ENCODE measurements at places on chromosomes 11 and 22. TPM values are rescaled to one million over a fixed set of nuclear protein-coding genes. Genes with fewer than 3 reads are reported as not detected.

The OR4D5 gene
- not detected for total RNA-seq

The PNPLA5 gene
- not detected for total RNA-seq

The NCAM1 gene
- total RNA-seq, result 19.4 TPM

The ADORA2A gene
- total RNA-seq, result 5.1 TPM

- peak; percentile 85 for DNase-seq
These were observed 9.9 kb upstream of the CELSR1 start for GRCh38 chr22:46547179-46547882.

GRCh38 chr22:50045211-50046018 is 12.7 kb downstream of the TTLL8 start:
- peak; percentile 62 for DNase-seq

All from aorta (tissue), 5 donors.